Activated CD4-positive, alpha-beta T cell treated with anti-CD3 and anti-CD28 coated beads, Interleukin-2, amount 50 U/mL, for 1 hour (primary cell): ENCODE measurements at places on chromosomes 7 and 10.

- DNase-seq, result no peak
These were observed 104.2 kb upstream of the EEPD1 start for GRCh38 chr7:36048902-36049240.

DNA sequence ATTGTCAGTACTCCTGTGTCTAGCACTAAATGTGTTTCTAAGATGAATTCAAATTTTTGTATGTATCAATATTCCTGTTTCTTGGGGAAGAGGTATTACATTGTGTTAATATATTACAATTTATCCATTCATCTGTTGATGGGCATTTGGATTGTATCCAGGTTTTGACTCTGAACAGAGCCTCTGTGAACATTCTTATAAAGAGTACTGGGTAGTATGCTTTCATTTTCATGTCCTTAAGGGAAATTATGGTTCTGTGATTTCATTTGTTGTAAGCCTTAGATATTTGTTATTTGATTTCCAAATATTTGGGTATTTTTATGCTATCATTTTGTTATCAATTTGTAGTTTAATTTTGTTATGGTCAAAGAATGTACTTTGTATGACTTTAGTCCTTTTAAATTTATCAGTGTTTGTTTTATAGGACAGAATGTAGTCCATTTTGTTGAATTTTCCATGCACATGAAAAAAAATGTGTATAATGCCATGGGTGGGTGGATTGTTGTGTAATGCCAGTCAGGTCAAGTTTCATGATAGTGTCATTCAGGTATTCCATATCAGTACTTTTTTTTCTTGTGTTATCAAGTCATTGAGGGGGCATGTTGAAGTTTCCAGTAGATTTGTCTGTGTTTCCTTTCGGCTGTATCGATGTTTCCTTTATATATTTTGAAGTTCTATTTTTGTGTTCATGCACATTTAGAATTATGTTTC is 38.4 kb downstream of the STAM start:
- DNase-seq, result no peak

- DNase-seq, result no peak
These were observed 54.0 kb downstream of the GSDME start for GRCh38 chr7:24703296-24703695.

DNA sequence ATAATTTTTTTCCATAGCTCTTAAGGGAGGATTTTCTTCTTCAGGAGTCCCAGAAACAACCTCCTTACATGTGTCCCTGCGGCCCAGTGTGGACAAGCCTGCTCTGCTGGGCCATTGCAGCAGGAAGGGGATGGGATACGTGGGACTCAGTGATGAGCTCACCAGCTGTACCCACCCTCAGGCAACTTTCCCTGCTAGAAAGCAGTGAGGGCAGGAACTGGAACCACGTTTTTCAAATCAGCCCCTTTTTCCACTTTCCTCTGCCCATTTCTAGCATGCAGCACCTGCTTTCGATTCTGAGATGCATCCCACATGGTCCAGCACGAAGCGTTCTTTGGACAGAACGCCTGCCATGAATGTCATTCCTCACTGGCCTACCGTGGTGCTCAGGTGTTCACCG is 232.7 kb downstream of the KLF6 start:
- no peak for DNase-seq

- no peak for DNase-seq
These were observed 22.8 kb downstream of the FRMPD2 start for GRCh38 chr10:48251525-48252353.

DNA sequence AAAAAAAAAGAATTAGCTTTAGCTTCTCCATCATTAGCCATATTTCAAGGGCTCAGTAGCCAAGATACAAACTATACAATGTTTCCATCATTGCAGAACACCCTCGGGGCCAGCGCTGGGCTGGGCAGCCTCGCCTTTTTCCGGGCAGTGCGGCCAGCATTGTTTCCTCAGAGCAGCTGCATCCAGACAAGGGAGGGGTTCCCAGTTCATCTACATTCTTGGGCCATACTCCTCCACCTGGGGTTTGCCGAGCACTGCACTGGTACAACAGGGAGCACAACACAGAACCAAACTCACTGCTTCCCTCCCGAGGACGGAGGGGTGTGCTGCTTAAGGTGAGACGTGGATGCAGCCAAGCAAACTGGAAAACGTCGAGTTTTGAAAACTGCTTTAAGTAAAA is 2.4 kb upstream of the PKD1L1 start:
- DNase-seq, result no peak

DNA sequence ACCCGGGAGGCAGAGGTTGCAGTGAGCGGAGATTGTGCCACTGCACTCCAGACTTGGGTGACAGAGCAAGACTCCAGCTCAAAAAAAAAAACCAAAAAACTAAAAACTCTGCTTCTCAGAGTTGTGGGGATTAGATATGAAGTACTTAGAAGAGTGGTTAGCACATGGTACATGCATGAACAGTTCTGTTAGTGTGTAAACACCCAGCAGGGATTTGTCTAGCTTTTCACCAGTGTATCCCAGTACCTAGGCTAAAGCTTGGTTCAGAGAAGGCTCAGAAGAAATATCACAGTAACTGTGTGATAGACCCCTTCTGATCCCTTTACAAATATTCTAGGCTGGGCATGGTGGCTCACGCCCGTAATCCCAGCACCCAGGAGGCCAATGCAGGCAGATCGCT is 9.5 kb downstream of the PPIA start:
- no peak for DNase-seq

- no peak for DNase-seq
These were observed 8.5 kb upstream of the CSTF2T start for GRCh38 chr10:51707821-51708424.

GRCh38 chr10:96639899-96640298 is 53.1 kb upstream of the TM9SF3 start:
- no peak for DNase-seq

DNA sequence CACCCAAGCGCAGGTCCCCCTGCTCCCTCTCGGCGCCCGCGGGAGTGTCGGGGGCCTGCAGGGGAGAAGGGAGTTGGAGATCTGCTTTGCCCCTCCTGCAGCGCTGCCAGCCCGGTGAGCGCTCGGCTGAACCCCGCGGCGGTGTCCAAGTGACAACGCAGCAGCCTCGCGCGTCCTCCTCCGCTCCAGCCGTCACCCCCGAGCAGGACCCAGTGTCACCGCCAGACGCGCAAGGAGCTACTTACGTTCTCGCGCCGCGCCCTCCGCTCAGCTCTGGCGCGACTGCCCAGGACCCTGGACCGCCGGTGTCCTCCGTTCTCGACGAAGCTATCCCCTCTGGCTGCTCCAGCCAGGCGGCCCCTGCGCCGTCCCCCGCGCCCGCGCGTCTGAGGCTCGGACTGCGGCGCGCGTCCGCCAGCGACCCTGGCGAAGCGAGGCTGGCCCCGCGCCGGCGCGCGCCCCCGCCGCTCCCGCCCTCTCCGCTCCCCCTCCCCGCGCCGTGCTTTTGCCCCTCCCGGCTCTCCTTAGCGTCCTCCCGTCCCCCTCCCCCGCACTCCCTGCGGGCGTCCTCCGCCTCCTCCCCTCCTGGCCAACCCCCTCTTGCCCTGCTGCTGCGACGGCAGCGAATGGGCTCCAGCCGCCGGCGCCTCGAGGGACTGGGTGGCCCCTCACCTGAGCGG is at the start of gene NRCAM:
Gene NRCAM, minus strand, starts transcription at position 439 of the 680 bp plus-strand sequence. CDS start 216,372 bp downstream, outside the sequence.
- DNase-seq, result no peak

DNA sequence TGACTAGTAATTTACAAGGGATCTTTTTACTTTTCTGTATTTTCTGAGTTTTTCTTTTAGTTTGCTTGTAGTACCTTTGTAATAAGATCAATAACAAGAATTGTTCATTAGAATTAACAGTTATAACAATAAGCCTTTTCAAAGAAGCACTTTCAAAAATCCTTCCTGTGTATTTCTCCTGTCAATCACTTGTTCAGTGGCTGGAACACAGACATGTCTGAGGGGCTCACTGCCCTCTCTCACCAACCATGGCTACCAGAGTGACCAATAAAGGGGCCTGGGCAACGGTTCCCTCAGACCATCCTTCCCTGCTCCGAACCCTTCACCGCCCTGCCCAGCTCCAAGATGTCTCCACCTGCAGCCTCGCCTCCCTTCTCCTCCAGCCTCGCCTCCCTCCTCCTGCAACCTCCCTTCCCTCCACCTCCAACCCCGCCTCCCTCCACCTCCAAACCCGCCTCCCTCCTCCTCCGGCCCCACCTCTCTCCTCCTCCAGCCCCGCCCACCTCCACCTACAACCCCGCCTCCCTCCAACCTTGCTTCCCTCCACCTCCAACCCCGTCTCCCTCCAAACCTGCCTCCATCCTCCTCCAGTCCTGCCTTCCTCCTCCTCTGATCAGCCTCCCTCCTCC is 353.4 kb downstream of the TNS3 start:
- no peak for DNase-seq

GRCh38 chr7:156167417-156167807 is 355.1 kb upstream of the SHH start:
- DNase-seq, result no peak

- DNase-seq, result no peak
These were observed 385.8 kb upstream of the C7orf33 start for GRCh38 chr7:148204639-148205304.

GRCh38 chr7:72925546-72926120 is 738 bp downstream of the POM121 start:
- no peak for DNase-seq

GRCh38 chr10:33706191-33706590 is 371.7 kb upstream of the NRP1 start:
- no peak for DNase-seq

GRCh38 chr7:136859803-136860202 is 8.6 kb upstream of the CHRM2 start:
- DNase-seq, result no peak

DNA sequence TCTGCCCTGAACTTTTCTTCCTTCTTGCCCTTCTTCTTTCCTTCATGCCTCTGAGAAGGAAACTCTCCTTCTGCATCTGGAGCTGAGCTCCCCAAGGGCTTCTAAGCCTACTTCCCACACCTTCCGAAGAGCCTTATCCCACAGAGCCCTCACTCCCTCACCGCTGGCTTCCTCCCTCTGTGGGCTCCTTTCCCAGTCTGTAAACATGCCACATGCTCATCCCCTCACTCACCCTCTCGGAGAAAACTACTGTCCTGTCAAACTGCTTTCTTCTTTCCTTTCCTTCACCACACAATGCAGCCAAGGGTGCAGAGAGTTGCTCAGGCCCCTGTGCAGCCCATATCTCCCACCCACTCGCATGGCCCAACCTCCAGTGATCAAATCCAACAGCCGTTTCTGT is 18.1 kb downstream of the ANKRD16 start:
- DNase-seq, result no peak

- no peak for DNase-seq
These were observed 10.1 kb downstream of the NUDT1 start for GRCh38 chr7:2251841-2252771.

GRCh38 chr7:31110331-31111108 is 58.4 kb downstream of the ADCYAP1R1 start:
- no peak for DNase-seq

- DNase-seq, result no peak
These were observed 567.5 kb downstream of the DNAJB6 start for GRCh38 chr7:157904211-157904865.

- no peak for DNase-seq
These were observed 76.1 kb downstream of the SKIDA1 start for GRCh38 chr10:21449288-21449966.

DNA sequence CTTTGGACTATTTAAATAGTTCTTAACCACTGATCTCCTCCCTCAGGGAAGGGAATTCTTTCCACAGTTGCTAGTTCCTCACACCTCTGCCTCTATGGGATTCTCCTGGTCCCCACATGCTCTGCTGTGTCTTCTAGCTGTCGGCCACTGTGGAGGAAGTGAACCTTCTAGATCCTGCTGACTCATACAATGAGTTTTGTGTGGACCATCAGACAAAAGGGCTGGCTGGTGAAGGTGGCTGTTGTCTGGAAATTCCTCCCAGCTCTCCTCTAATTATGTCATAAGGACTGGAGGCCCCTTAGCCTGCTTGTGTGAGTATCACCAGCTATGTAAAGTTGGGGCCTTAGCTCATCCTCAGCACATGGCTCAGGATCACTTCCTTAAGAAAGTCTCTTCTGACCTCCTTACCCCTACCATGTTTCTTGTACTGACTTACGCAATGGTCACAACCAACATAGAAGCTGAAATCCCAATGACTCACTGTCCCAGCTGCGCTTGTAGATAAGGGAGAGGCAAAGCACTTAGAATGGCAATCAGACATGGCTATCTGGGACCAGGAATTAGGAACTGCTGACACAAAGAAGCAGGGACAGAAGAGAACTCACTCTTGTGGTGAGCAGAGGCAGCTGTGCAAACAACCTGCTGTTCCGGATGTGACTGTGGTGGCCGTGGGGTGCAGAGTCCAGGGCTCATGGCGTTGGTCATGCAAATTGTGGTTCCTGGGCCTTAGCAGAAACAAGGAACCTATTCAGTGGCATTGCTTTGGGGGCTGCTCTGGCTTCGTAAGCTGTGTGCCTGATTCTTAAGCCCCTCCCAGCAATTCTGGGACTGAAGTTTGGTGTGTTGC is 2.5 kb upstream of the MACC1 start:
- DNase-seq, result peak; percentile 3

DNA sequence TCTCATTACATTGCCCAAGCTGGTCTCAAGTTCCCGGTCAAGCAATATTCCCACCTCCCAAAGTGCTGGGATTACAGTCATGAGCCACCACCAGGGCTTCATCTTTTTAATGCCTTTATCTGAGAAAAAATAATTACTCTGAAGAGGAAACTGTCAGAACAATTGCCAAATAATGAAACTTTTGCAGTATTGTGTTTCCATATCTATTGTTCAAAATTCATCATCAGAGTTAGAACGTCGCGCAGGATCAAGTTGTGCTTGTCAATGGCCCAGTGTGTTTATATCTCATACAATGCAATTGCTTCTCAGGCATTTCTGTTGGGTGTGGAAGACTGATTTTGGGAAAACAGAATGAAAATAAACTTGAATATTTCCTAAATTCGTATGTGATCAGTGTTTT is 143.1 kb downstream of the ARID5B start:
- DNase-seq, result no peak

DNA sequence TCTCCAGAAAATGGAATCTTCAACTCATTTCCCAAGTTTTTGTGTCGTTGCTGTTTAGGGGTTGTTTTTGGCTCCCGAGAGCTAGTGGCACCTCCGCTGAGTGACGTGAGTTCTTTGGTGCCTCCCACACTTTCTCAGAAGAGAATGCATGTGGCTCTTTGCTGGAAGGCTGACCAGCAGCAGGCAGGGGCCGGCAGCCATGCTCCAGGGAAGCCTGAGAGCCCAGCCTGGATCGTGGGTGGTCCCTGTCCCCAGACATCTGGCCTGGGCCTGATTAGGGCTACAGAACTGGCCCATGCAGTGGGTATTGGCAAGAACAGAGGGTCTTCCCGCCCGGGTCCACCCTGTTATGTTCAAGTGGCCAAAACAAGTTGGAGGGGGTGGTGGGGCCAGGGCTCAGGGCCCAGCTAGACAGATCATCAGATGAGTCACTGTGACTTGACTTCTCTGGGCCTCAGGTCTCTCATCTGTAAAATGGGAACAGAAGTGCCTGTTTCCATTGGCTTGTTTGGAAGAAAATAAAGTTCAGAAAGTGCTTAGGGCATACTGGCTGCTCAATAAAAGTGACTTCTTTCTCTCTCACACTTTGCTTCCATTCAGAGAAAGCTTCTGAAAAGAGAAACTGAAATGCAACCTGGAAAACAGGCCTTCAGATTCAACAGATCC is 83.1 kb downstream of the STRA8 start:
- DNase-seq, result no peak
